ENCODE measurements at places on chromosomes 2 and 18. TPM values are rescaled to one million over a fixed set of nuclear protein-coding genes. Genes with fewer than 3 reads are reported as not detected.

CYBRD1 gene
- total RNA-seq = 365 TPM

FAM124B gene
- total RNA-seq = 1.8 TPM

FOXI3 gene
- total RNA-seq = not detected

CABYR gene
- total RNA-seq = 6.7 TPM

SCYGR1 gene
- total RNA-seq = not detected

RNF125 gene
- 1.7 TPM for total RNA-seq

CASP10 gene
- total RNA-seq = 2.6 TPM

CCDC74A gene
- total RNA-seq = 10.5 TPM

GRCh38 chr2:200168641-200169555 lies 137.6 kb upstream of the SPATS2L start:
- no peak for ATAC-seq

DNA sequence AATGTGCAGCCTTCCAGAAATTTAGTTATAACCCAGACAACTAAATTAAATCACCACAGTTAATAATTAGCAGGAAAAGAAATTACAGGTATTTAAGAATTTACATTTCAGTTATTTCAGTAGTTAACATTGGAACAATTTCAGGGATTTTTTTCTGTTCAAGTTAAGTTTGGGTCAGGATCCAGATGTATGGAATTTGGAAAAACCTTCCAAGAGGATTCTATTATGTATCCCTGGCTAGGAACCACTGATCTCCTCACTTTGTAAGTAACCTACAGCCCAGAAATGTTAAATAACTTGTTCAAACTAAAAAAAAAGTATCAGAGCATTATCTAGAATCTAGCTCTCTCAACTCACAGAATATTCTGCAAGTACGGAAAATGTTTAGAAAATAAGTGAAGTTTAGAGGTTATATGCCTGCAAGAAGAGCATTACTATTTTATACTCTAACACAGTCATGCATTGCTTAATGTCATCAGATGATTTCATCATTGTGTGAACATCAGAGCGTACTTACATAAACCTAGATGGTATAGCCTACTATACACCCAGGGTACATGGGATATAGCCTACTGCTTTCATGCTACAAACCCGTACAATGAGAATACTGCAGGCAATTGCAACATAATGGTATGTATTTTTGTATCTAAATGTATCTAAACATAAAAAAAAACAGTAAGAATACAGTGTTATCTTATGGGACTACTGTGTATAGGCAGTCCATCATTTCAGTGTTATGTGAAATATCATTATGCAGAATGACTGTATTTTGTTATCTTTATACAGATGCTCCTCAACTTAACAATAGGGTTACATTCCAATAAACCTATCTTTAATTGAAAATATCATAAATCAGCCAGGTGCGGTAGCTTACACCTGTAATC lies 6.1 kb downstream of the NCKAP1 start:
- no peak for ATAC-seq

DNA sequence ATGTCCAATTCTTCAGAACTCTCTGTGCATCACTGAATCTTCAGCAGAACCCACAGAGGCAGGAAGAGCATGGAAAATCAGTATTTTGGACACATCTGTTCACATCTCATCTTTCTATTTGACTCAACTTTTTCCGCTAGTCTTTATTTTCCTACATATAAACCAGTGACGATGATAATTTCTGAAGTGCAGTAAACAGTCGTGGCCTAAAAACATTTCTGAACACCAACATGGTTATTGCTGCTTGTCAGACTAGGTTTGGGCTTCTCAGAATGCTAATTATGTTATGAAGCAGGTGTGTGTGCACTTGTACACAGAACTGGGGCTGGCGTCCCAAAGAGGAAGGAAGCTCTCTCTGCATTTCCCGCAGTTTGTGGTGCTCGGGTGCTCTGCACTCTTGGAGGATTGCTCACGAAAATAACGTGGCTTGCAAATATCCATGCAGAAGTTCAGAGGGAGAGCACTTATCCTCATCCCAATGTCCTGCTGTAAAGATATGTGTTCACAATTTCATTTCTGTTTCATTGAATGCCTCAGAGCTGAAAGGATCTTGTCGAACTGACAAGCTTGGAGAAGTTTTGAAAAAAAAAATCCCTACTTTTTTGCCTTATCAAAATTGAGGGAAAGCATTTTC lies 50.8 kb downstream of the EDAR start:
- no peak for ATAC-seq

- ATAC-seq = no peak
Measured at GRCh38 chr2:129281791-129282530, 697.5 kb upstream of the RAB6C start.

GRCh38 chr18:61851940-61852451 lies 40.8 kb downstream of the RNF152 start:
- ATAC-seq = no peak

- ATAC-seq = no peak
Measured at GRCh38 chr18:13448335-13448795, 229.8 kb downstream of the LDLRAD4 start.

DNA sequence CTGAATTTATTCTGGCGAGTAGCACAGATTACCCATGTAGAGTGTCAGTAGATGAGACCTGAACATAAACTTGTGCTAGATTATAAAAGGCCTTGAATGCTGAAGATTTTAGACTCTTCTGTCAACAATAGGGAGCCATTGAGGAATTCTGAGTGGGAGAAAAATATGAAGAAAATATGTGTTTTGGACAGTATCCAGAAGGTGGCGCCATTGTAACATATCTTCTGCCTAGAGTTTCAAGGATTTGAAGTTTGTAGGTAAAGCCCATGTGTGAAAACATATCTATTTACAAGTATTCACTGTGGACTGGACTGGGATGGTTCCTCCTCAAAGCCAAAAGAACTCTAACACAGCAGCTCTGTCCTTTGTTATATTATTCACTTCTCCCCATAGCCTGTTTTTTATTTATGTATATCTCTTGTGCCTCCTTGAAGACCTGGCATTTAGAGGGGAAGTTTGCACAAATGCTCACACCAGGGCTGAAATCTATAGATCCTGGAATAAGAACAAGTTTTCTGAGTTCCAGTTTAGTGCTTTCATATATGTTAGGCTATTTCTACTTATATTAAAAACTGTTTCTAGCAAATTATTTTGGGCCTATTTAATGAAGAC lies 124.9 kb downstream of the RDH14 start:
- ATAC-seq = no peak

DNA sequence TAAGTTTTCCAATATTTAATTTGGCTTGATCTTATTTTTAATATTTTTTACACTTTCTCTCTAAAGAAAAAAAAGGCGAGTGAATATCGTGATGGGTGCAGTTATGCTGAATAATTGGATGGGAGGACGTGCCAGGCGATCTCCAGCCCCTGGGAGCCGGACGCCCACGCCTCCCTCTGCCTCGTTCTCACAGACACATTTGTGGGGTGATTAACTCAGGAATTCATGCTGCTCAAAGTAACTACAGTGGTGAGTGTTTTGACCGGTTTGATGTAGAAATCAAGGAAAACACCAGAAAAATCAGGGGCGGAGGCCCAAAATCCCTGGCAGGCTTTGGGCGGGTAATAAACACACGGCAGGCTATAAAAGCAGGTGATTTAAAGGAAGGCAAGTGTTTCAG lies 736.8 kb upstream of the SALL3 start:
- ATAC-seq = no peak

GRCh38 chr2:72414137-72414760 lies 266.6 kb upstream of the CYP26B1 start:
- ATAC-seq = no peak

DNA sequence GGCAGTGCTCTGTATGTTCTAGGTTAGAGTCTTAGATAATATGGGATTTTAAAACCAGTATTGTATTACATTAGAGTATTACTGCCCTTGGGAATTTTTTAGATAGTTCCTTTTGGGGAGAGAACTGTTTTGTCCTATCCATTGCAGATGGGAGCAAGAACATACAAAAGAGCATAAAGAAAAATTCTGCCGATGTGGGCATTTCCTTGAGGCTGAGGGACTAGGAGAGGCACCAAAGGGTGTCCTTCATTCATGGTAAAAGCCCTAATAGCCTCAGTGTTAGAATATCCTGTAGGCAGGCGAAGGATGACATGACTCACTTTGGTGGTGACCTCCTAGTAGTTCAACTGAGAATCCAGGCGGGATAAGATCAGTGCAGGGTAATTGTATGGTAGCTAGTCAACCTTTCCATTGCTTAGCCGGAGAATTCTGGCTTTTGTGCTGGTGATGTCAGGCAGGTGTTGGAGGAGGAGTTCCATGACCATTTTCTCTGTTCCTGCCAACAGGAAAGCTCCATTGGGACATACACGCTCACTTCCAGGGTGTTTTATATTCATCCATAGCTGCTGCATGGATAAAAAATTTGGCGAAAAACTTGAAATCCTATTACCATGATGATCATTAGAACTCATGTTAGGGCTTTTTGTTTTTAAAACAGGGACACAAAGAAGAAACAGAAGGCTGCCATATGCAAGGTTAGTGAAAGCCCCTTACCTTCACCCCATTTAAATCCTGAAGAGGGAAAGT lies 28.1 kb downstream of the EPAS1 start:
- no peak for ATAC-seq

DNA sequence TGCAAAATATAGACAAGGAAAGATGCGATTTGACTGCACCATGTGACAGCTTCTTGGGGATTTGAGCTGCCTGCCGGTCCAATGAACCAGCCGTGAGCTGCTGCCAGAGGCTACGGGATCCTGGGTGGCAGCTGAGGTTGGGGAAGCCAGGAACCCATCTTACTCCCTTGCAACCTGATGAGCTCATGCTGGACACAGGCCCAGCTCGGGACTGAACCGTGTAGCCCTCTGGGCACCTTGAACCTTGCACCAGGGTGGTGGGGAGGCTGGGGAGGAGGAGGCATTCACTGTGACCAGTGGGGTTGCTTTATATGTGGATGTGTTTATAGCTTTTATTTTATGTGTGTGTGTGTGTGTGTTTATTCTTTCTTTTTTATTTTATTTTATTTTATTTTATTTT lies 9.1 kb downstream of the ALPI start:
- no peak for ATAC-seq

DNA sequence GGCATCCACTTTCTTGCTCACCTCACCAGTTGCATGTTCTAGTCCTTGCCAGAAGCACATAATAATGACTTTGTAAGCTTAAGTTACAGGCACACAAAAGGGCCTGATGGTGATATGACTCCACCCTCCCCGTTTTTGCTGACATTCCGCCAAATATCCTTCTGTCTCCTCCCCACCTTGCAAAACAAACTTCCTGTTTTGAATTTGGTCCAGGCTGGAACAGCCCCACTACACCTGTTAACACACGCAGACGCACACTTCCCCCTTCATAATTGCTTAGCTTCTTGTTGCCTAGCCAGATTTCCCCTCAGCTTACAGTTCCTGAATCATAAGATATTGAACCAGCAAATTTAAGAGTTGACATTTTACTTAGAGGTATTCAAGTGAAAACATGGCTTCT lies at the start of gene MGAT5:
TSS of gene MGAT5 (plus strand) at position 269 of the 400 bp plus-strand sequence. CDS start 332 bp downstream, outside the sequence.
- no peak for ATAC-seq

DNA sequence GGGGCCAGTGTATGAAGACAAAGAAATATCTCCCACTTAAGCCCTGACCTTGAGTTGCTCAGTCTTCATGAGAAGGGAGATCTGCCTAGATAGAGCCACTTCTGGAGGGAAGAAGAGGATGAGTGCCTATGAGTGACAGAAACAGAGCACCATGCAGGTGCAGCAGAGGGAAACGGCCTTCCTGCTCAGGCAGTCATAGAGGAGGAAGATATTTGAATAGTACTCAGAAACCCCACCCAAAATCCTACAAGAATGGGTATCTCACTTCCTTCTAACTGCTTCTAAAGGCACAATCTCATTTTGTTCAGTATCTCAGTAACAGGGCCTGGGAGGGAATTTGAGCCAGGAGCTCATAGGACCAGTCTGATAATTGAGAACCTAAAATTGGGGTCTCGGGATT lies 339.3 kb downstream of the ALK start:
- ATAC-seq = no peak

DNA sequence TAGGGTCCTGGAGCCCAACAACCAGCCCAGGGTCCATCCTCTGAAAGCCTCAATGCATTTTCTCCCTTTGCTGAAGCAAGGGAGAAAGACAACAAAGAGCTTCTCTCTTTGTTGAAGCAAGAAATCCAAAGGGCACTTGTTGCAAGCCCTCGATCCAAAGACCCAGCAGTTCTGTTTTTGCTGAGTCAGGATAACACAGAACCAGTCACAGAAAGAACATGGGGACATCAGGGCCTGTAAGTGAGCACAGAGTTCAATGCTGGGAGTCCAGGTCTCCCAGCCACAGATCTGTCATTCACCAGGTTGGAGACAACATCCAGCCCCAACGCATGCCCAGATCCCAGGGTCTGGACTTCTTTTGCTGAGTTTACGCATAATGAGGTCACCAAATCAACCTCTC lies 315.8 kb upstream of the KLHL29 start:
- ATAC-seq = no peak

DNA sequence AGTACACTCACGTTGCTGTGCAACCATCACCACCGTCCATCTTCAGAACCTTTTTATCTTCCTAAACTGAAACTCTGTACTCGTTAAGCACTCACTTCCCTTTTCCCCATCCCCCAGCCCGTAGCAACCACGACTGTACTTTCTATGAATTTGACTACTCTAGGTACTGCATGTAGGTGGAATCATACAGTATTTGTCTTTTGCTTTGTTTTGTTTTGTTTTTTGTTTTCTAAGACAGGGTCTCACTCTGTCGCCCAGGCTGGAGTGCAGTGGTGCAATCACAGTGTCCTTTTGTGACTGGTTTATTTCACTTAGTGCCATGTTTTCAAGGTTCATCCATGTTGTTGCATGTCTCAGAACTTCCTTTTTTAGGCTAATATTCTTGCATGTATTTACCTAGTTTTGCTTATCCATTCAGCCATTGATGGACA lies 7.0 kb upstream of the TYMS start:
- no peak for ATAC-seq

DNA sequence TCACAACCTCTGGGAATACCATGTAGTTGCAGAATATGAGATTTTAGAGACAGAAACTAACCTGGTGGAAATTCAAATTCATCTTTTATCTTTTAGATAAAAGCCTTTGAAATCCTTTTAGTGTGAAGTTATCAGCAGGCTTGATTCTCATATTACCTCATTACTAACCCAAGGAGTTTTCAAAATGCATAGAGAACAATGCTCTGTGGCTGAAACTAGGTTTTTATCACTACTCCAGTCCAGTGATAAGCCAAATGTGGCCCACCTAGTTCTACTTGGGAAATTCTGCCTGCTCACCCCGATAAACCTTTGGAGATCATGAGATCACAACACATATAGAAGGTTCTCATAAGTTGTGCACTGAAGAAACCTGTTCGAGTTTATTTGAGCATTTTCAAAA lies 121.7 kb downstream of the MMADHC start:
- no peak for ATAC-seq

- no peak for ATAC-seq
Measured at GRCh38 chr2:120734930-120735651, 577 bp upstream of the GLI2 start.

GRCh38 chr18:25284281-25284680 lies 67.7 kb downstream of the ZNF521 start:
- ATAC-seq = no peak

GRCh38 chr2:188765522-188766470 lies 208.4 kb upstream of the COL3A1 start:
- ATAC-seq = no peak

DNA sequence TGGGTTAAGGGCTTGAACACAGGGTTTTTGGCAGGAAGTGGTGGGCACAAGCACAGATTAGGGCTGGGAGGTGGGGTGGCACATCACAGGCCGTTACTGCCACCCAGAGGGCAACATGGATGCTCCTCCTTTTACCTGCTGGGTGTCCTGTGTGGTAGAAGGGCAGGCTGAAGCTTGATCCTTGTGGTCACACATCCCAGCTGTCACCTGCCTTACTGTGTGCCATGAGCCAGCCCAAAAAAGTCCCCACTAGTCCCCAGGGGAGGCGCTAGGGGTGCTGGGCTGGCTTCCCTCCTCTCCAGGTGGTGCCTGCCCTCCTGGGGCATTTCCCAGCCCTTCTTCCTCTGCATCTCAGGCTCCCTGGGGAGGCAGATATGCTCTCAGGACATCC lies 50.5 kb upstream of the ALPP start:
- no peak for ATAC-seq
